ENCODE measurements at places on chromosomes 1 and 21. TPM values are rescaled to one million over a fixed set of nuclear protein-coding genes. Genes with fewer than 3 reads are reported as not detected.

Gene MAST2
- 22.0 TPM for total RNA-seq

DNA sequence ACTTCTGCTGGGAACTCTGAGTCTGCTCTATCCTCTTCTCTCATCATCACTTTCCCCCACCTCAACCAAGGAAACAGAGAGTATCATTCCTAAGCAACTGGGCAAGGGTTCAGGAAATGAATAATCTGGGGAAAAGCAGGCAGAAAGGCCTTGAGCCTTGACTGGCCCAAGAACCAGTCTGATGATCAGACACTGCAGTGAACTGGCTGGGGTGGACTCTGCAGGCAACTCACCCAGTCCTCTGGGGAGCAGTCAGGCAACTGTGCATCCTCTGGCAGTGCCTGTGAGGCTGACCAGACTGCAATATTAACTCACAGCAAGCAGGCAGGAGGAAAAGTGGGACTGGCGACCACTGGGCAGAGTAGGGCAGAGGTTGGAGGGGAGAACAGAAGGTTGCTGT, 991 bp downstream of the ANKRD35 start:
- DNase-seq: no peak
- H3K27me3 ChIP-seq: no peaks in the 10 kb centered on the region
- no peaks in the 10 kb centered on the region for H3K4me1 ChIP-seq
- H3K36me3 ChIP-seq: no peaks in the 10 kb centered on the region
- H3K4me3 ChIP-seq: no peak overlapping the region

Gene PTGER3
- 2.7 TPM for total RNA-seq

Gene ST6GALNAC5
- total RNA-seq: 23.1 TPM

- no peaks in the 10 kb centered on the region for H3K36me3 ChIP-seq
- DNase-seq: no peak
- H3K27ac ChIP-seq: peak overlapping the region; percentile 33
- no peaks in the 10 kb centered on the region for H3K4me1 ChIP-seq
These were observed 56.9 kb upstream of the IVNS1ABP start for GRCh38 chr1:185373813-185374529.

- H3K27ac ChIP-seq: no peak overlapping the region
- H3K27me3 ChIP-seq: no peaks in the 10 kb centered on the region
- H3K4me3 ChIP-seq: no peak overlapping the region
- DNase-seq: no peak
- no peaks in the 10 kb centered on the region for H3K36me3 ChIP-seq
These were observed 1.6 kb downstream of the C8A start for GRCh38 chr1:56856186-56856585.

Gene THEM5
- not detected for total RNA-seq

Gene HCN3
- total RNA-seq: 2.6 TPM

Gene IPO13
- 24.9 TPM for total RNA-seq

Gene LCE1B
- not detected for total RNA-seq

DNA sequence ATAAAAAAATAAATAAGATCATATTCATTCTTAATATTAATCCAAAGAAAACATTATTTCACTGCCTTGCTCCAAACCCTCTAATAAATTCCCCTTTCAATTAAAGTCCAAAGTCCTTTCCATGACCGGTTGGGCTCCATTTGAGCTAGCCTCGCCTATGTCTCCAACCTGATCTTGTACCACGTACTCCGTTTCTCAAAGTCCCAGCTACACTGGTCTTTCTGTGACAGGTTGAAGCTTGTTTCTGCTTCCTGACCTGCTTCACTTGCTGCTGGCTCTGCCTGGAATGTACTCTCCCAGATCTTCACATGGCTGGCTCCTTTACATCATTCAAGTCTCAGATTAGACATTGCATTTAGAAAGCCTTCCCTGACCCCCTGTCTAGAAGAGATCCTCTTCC, 16.4 kb downstream of the RPL5 start:
- H3K27me3 ChIP-seq: no peaks in the 10 kb centered on the region
- peaks cover 12% of the 10 kb centered on the region for H3K36me3 ChIP-seq
- H3K4me1 ChIP-seq: peaks cover 8% of the 10 kb centered on the region
- no peak overlapping the region for H3K4me3 ChIP-seq
- DNase-seq: no peak

DNA sequence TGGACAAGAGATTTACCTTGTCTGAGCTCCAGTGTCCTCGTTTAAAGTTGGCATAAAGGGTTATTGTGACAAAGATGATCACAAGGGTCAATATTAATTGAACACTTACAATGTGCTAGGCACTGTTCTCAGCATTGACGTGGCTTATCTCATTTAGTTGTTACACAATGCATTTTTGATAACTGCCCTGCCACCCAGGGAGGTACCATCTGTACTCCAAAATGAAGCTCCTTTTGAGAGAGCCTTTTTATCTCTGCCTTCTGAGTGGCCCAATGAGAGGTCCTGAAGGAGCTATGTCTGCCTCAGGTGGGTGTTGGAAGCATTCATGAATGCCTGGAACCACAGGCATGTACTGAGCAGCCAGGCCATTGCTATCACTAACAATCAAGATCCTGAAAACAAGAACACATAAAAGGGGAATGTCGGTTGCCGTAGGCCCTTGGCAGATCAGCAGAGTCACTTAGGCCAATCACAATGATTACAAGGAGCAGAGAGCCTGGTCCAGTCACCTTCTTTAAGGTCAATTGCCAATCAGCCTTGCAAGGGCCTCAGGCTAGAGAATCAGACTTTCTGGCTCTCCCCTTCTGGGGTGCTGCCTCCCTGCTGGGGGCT, 78.5 kb downstream of the NMNAT2 start:
- H3K4me3 ChIP-seq: no peak overlapping the region
- H3K27me3 ChIP-seq: no peaks in the 10 kb centered on the region
- no peaks in the 10 kb centered on the region for H3K36me3 ChIP-seq
- no peak overlapping the region for H3K27ac ChIP-seq
- H3K4me1 ChIP-seq: no peaks in the 10 kb centered on the region
- no peak for DNase-seq

Gene CSTB
- 148 TPM for total RNA-seq

GRCh38 chr1:151815716-151816327, 10.6 kb upstream of the LINGO4 start:
- H3K4me3 ChIP-seq: no peak overlapping the region
- H3K27me3 ChIP-seq: no peaks in the 10 kb centered on the region
- DNase-seq: peak; percentile 67

- H3K27me3 ChIP-seq: no peaks in the 10 kb centered on the region
- no peak overlapping the region for H3K27ac ChIP-seq
- no peaks in the 10 kb centered on the region for H3K4me1 ChIP-seq
- H3K4me3 ChIP-seq: no peak overlapping the region
- peak; percentile 66 for DNase-seq
These were observed 56.8 kb upstream of the PRDX6 start for GRCh38 chr1:173420330-173420806.

DNA sequence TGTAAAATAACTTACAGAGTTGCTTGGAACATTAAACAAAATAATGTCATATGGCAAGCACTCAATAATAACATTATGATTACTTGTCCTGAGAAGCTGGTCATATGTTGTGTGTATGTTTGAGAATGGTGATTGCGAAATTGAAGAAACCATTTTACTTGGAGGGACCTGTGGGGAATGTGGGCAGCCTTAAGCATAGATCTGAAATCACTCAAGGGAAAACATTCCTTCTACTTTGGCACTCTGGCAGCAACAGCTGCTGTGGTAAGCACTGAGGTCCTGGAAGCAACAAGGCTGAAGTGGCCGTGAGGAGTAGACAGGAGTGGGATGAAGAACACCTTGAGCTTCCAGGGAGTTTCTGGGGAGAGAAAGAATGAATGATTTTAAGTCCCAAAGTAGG, 165.4 kb upstream of the ADAMTS5 start:
- no peaks in the 10 kb centered on the region for H3K27me3 ChIP-seq
- DNase-seq: no peak
- no peaks in the 10 kb centered on the region for H3K4me1 ChIP-seq
- no peak overlapping the region for H3K4me3 ChIP-seq
- no peaks in the 10 kb centered on the region for H3K36me3 ChIP-seq
- no peak overlapping the region for H3K27ac ChIP-seq

DNA sequence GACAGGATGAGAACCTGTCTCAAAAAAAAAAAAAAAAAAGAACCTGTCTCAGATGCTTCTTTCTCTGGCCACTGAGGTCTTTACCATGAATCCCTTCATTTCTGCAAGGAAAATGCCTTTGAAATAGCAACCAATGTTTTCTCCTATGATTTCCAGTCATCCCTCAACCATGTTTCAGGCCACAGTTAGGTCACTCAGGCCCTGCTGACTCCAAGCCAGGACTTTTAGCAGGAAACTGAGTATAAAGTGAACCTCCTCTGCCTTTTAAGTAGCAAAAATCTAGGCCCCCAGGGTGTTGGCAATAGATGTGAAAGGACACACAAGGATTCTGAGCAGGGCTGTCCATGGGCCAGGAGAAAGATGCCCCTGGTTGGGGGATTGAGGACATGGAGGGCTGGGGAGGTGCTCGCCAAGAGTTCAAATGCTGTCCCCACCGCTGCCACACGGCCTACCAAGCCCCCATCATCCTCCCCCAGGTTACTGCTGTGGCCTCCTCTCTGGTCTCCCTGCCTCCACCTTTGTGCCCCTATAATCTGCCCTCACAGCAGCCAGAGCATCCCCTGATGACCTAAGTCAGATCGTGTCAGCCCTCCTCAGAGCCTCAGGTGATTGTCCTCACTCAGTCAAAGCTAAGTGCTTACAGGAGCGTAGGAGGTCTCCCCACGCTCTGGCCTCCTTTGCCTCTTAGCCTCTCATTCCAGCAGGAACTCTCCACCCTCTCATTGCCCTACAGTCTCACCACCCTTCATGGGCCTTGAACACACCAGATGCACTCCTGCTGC, 54.6 kb downstream of the MATN1 start:
- DNase-seq: peak; percentile 48
- H3K4me3 ChIP-seq: no peak overlapping the region
- no peaks in the 10 kb centered on the region for H3K36me3 ChIP-seq
- no peaks in the 10 kb centered on the region for H3K4me1 ChIP-seq

DNA sequence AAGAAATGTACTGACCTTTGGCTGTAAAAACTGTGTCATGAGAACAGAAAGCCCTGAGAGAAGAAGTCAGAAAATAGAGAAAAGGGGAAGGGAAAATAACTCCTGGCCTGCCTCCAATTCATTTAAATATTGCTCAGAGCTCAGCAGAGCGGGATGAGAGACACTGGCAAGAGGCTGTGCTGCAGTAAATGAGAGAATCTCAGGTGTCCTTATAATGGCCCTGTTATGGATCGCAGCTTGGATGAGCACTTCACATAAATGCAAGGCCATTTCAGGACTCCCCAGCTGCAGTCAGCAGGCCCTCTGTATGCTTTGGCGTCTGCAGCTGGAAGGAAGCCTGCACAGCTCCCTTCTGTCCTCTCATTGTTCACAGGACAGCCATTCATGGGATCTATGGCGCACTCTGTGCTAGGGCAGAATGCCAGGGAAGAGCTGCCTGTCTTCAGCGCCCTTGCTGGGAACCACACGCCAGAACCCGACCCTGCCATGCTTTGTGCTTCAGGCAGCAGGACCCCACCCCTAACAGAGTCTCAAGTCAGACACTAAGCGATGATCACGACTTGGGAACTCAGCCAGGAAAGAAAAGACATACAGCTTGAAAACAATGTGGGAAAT, 20.7 kb upstream of the ABCB10 start:
- H3K4me1 ChIP-seq: peaks cover 27% of the 10 kb centered on the region
- no peak for DNase-seq
- peak overlapping the region; percentile 37 for H3K27ac ChIP-seq
- H3K4me3 ChIP-seq: no peak overlapping the region
- H3K36me3 ChIP-seq: no peaks in the 10 kb centered on the region

DNA sequence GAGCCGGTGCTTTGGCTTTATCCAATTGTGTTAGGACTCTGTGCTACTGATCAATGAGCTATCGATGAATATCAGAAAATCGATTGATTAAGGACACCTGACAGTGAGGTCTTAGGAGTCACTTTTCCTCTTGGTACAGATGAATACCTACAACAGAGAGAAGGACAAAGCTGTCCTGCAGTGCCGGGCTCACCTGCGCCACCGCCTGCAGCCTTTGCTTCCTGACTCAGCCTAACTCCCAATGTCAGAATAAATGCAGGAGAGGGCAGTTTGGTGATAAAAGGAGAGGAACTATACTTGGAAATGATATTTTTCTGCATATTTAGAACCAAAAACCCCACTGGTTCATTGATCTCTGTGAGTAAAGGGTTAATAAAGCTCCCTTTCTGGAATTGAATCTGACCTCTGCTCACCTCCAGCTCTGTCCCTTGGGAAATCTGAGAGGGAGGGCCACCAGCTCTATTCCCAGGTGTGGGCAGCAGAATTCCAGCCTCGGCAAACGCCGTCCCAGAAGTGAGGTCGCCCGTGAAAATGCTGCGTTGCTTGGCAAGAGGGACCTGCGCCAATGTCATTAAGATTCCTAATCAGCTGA, 39.3 kb downstream of the POFUT2 start:
- no peaks in the 10 kb centered on the region for H3K36me3 ChIP-seq
- no peak overlapping the region for H3K27ac ChIP-seq
- H3K4me1 ChIP-seq: no peaks in the 10 kb centered on the region
- DNase-seq: no peak
- no peak overlapping the region for H3K4me3 ChIP-seq

Gene RGS1
- 27.8 TPM for total RNA-seq

GRCh38 chr1:245583575-245584330, 429.0 kb downstream of the KIF26B start:
- no peak overlapping the region for H3K4me3 ChIP-seq
- DNase-seq: peak; percentile 35
- H3K27me3 ChIP-seq: no peaks in the 10 kb centered on the region
- no peak overlapping the region for H3K27ac ChIP-seq
- no peaks in the 10 kb centered on the region for H3K4me1 ChIP-seq

Gene HMCN1
- total RNA-seq: 45.4 TPM

GRCh38 chr1:198676253-198676652, 37.4 kb downstream of the PTPRC start:
- no peaks in the 10 kb centered on the region for H3K27me3 ChIP-seq
- no peak for DNase-seq
- no peak overlapping the region for H3K4me3 ChIP-seq
- no peak overlapping the region for H3K27ac ChIP-seq
- no peaks in the 10 kb centered on the region for H3K36me3 ChIP-seq

Gene OR2L3
- not detected for total RNA-seq

DNA sequence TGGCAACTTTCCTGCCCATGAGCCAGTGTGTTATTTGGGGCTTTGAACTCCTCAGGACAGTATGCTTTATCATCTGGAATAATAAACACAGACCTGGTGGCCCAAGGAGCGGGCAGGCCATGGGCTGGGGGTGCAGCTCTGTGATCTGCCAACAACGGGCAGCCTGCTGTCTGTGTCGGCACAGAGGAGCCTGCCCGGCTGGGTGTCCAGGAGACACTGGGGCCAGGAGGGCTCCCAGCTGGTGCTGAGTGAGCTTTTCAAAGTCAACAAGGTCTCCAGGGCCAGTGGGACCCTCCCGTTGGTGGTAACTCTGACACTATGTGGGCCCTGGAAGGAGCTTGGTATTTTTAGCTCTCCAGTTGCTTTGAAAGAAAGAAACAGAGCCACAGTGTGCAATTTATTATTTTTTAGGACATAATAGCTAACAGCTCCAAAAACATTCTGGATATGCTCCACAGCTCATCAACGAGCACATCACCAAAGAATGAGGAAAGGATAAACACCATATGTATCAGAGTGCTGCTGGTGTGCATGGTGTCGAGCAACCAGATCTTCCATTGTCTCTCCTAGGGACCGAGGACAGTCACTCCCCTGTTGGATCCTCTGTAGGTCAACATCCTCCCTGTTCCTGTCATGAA, 488.7 kb upstream of the USP24 start:
- no peak for DNase-seq
- no peaks in the 10 kb centered on the region for H3K27me3 ChIP-seq
- H3K27ac ChIP-seq: peak overlapping the region; percentile 2
- no peaks in the 10 kb centered on the region for H3K4me1 ChIP-seq

- DNase-seq: no peak
- H3K4me3 ChIP-seq: no peak overlapping the region
- peaks cover 52% of the 10 kb centered on the region for H3K4me1 ChIP-seq
- no peaks in the 10 kb centered on the region for H3K27me3 ChIP-seq
These were observed 8.5 kb downstream of the IRF2BP2 start for GRCh38 chr1:234601301-234602017.

Gene OLFM3
- not detected for total RNA-seq

Measured in upper lobe of right lung (tissue), 1 donor.